Activated naive CD4-positive, alpha-beta T cell treated with anti-CD3 and anti-CD28 coated beads for 36 hours (primary cell): ENCODE measurements at places on chromosomes 6 and 20.

- peak; percentile 47 for DNase-seq
These were observed 101.4 kb downstream of the BACH2 start for GRCh38 chr6:90195094-90195829.

DNA sequence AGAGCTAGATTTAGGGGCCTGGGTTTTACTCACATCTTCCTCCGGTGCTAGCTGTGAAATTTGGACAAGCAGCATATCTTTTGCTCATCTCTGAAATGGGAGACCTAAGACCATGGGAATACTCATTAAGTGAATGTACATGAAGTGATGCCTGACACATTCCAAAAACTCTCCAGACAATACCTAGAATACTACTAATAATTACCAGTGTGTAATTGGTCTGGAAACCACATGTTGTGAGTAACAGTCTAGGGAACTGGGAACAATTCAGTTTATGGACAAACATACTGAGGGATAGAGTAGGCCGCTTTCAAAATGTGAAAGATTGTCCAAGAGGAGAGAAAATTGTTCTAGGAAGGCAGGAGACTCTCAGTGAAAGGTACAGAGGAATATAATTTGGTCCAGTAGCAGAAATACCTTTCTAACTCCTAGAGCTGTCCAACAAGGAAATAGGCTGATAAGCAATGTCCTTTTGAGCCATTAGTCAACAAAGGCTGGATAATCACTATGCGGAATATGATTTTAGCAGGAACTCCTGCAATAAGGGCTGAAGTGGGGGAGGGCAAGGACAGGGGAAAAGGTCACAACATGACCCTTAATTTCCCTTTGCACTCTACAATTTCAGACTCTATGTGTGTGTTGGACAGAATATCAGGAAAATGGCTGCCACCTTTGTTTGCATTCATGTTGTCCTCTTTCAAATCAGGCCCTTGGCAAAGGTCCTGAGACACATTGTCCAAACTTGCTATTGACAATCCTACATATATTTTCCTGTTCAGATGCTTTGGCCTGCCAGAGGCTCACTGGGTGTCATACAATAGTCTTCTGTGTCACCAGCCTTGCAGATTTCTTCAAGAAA is 315.4 kb downstream of the PLCB1 start:
- DNase-seq = no peak

DNA sequence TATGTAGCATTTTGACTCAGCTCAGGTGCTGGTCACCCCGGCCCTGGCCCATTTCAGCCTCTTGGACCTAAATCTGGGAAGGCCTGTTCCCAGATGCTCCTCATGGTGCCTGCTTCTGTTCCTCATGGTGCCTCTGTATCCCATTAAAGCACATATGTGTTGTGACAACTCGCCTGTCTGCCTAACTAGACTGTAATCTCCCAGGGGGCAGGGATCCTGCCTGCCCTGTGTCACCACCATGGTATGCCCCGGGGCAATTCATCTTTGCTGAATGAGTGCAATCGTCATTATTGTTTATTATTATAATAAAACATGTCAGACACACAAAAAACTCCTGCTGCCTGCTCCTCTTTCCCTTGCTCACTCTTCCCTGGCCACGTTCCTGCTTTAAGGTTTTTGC is 62.0 kb downstream of the ZFP64 start:
- no peak for DNase-seq

DNA sequence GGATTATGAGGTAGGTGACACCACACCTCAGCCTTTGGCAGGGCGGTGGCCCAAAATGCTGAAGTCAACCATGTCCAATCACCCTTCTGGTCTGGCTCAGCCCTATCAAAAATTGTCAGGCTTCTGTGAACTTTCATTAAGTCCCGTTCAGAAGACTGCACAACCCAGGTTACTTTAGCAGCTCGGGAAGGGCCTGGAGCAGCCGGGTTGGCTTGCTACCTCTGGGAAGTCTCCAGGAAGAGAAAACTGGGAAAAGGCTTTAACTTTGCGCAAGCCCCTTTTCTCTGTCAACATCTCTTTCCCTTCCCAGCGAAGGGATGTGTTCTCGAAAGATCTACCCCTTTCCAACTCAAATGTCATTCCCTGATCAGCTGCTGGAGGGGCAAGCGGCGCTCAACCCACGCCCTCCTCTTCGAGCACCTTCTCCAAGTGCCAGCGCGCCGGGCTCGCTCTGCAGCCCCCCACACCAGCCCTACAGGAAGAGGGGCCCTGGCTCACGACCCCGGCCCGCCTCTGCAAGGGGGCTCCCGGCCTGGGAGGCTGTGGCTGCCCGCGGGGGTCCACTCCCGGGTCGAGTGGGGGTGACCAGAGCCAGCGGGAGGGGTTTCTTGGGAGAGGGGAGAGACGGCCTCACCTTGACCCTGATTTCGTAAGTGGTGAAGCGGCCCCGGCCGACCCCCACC is 573 bp downstream of the SNX3 start:
- peak; percentile 52 for DNase-seq

GRCh38 chr20:62359491-62360121 is 7.5 kb downstream of the LAMA5 start:
- no peak for DNase-seq

- no peak for DNase-seq
These were observed 99.9 kb downstream of the NFATC2 start for GRCh38 chr20:51442602-51443001.

DNA sequence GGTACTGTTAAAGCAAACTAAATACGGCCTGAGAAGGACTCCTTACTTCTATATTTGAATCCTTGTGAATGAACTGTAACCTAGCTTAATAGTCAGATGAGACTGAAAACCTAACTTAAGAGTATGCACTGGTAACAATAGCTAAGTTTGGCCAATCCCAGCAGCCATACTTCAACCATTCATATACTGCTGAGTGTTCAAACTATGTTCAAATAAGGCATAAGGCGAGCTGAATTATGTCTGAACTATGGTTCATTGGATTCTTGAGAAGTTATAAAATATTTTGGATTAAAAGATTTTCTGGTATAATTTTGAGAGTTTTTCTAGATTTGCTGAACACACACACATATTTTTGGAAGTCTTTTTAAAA is 2.2 kb downstream of the SMPDL3A start:
- DNase-seq = no peak

DNA sequence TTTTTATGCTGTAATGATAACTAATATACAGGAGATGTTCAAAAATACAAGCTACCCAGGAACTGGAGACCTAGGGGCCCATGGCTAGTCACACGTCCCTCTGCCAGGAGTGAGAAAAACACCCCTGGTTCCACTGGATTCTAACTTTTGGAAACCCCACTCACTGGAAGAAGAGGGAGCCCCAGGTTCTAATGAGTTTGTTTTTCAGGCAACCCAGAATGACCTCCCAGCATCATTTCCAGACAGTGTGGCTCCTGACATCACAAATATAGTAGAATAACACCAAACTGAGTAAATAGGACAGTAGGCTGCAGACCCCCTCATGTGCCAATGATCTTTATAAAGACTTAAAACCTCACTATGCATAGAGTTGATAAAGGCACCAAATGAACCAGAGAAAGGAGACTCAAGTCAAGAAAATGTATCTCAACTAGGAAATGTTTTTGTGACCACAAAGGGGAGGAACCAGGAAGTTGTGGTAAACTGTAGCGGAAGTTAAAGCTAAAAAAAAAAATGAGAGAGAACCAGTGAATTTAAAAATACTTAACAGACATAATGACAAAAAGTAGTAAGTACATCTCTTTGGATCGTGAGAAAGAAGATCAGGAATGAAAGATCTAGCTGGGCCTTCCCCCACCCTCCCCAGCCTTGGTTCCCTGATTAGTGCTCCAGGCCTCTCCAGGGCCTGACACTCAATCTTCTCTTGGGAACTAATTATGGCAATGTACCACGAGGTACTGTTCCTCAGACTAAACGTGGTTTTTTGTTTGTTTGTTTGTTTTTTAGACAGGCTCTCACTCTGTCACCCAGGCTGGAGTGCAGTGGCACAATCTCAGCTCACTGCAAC is 19.8 kb downstream of the HLA-E start:
- DNase-seq = peak; percentile 42

- peak; percentile 75 for DNase-seq
These were observed 38.0 kb downstream of the TMEM170B start for GRCh38 chr6:11575408-11576033.

GRCh38 chr6:110589865-110590513 is 113.6 kb upstream of the SLC22A16 start:
- DNase-seq = no peak

GRCh38 chr20:51639206-51639832 is 96.8 kb upstream of the NFATC2 start:
- DNase-seq = peak; percentile 72

GRCh38 chr6:7758456-7758855 is 32.6 kb downstream of the BMP6 start:
- DNase-seq = no peak

DNA sequence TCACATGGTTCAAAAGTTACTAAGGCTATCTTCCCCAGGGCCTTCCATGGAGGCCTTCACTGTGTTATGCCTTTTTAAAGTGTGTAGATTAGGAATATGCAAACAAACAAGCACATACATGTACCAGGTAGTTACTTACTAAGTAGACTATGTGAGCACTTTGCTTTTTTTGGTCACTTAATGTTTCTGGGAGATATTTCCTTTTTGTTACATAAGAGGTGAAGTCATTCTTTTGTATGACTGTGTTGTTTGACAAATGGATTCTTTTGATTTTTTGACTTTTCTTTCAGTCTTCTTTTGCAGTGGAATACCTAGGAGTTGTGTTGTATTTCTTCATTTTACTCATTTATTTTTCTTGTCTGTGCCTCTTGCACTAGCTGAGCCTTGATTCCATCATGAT is 39.6 kb upstream of the BCAS1 start:
- no peak for DNase-seq

- no peak for DNase-seq
These were observed 141.2 kb downstream of the RALGAPA2 start for GRCh38 chr20:20571068-20571780.

DNA sequence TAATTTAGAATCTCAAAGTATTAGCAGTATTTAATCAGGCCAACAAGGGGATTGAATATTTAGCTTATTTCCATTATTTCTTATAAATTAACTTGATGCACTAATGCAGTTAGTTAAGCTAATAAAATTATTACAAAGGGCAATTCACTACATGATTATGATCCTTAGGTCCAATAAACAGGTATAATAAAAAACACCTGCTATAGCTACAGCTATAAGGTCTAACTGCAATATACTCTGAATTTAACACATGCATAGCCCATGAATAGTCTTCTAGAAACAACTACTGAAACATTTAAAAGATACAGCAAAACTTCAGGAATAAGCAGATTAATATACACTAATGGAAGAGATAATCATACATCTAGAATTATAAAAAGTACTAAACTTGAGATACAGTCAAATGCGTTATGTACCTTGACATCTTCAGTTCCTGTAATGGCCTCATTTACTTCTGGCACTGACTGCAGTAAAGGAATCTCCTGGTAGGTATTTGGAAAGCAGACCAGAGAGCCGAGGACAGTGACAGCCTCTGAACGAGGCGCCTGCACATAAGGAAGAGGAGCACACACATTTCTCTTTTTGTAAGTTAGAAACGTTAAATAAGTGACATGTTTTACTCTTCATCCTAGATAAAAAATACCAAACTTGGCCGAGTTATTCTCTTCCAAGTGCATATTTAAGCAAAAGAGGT is 168.5 kb downstream of the INSM1 start:
- no peak for DNase-seq

- DNase-seq = no peak
These were observed 310.8 kb downstream of the QKI start for GRCh38 chr6:163725008-163725941.

GRCh38 chr20:23118144-23118543 is 32.0 kb upstream of the CD93 start:
- DNase-seq = no peak

GRCh38 chr6:2863901-2864300 is 22.2 kb upstream of the SERPINB1 start:
- no peak for DNase-seq

DNA sequence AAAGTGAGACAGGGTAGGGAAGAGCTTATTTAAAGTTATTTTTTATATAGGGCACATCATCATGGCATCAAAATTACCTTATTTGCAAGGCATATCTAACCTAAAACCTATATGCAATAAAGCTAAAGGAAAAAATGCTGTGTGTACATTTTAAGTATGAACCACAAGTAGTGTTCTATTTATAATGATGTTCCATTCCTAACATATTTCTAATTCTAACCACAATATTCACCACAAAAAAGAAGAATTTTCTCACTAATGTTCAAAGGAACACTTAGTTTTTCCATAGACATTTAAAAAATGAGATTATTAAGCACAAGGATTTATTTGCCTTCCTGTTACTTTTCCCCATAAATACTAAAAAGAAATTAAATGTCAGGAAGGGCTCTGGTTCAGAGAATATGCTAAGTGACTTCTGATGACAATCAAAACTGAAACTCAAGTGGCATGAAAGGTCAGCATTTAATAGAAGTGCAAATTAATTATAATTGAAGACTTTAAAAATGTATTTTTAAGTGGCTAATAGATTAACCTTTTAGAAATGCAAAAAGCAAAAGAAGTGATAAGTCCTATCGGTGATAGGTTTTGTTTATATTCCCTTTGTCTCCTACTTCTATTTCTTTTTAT is 25.1 kb downstream of the GPR63 start:
- DNase-seq = no peak

DNA sequence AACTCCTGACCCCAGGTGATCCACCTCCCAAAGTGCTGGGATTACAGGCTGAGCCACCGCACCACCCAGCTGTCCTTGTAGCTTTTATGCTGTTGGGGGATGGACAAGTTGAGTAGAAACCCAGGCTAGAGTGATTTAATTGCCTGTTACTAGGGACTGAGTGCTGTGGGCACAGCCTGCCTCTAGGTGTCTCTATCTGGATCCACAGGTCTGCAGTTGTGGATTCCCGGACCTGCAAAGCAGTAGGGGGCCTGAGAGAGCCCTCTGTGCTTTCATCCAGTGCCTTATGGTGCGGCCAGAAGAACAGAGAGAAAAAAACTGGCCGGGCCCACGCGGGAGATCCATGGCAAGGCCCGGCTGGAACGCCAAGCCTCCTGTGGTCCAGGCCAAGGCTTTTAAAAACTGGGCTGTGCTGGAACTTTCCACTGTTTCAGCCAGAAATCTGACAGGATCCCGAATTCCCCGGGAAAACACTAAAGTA is 5.2 kb downstream of the SIRPA start:
- no peak for DNase-seq

GRCh38 chr6:98039904-98040607 is 757.0 kb upstream of the MMS22L start:
- no peak for DNase-seq

DNA sequence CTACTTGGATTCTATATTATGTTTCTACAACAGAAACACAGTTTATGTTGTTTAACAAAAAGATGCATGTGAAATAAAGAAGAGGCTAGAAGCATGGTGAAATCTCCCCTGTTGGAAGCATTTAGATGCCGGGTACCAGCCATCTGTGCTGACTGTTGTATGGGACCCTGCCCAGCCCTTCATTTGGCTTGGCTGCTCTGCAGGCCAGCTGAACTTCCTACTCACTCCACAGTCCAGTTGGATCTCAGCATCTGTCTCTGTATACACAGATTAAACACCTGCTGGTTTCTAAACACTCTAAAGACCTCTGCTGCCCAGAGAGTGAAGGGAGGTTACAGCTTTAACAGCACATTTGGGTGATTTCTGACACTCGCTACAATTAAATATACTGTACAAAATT is 228.3 kb downstream of the SLC35F1 start:
- DNase-seq = no peak
